ENCODE measurements at places on chromosomes 7 and 10.

GRCh38 chr7:70884440-70884764, 247.5 kb upstream of the GALNT17 start:
- no peak for DNase-seq

DNA sequence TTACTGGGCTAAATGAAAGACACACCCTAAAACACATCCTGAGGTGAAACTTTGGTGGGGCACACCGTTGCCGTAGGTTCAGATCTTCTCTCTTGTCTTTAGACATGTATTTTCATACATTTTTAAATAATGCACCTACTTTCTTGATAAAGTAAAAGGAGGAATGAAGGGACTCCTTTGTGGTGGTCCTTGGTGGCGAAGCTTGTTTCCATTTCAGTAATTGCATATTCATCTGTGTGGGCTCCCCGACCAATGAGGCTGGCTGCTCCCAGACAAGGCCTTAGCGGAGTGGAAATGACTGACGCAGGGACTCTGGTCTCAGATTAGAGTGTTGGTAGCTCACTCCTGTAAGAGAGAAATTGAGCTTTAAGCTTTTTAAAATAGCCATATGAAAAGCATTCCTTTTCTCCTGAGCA, 815 bp downstream of the CCSER2 start:
- no peak for DNase-seq

GRCh38 chr7:52297128-52297527, 738.3 kb upstream of the POM121L12 start:
- no peak for DNase-seq

GRCh38 chr10:58840840-58841435, 328.3 kb downstream of the BICC1 start:
- DNase-seq, result no peak

GRCh38 chr7:78023191-78023590, 224.6 kb downstream of the PHTF2 start:
- DNase-seq, result no peak

DNA sequence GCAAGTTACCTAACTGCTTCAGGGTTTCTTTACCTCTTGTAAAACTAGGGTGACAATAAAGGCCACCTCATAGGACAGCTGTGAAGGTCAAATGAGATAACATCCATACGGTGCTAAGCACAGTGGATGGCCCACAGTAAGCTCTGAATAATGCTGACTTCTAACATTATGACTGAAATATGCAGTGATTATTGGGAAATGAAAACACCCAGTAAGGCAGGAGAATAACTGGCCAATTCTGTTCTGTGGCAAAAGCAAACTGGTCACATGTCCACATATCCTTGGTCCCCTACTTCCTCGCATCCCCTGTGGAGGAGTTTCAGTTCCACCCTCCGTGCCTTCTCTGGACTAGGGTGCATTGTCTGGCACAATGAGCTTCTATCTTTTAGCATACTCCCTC, 1.4 kb downstream of the CUBN start:
- DNase-seq, result no peak

DNA sequence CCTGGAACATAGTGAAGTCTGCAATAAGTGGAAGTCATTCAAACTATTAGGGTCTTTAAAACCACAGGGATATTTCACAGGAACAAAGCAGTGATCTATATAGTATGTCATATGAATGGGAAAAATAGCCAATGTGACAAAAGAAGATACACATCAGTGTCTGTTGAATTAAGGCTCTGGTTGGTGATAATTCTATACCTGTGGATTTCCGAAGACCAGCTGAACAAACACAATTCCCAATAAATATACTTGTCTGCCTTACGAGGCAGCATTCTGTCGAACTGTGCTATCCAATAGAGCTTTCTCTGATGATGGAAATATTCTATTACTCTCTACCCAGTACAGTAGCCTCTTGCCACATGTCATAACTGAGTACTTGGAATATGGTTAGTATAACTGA, 55.9 kb upstream of the CAV2 start:
- DNase-seq, result no peak

GRCh38 chr10:78182841-78183240, 149.2 kb downstream of the RPS24 start:
- no peak for DNase-seq

- DNase-seq, result no peak
Observed at GRCh38 chr7:107007892-107008287, 36.6 kb upstream of the PRKAR2B start.

GRCh38 chr10:119651514-119652360, 557 bp downstream of the BAG3 start:
- no peak for DNase-seq

- no peak for DNase-seq
Observed at GRCh38 chr10:70426823-70427222, 14.7 kb downstream of the NODAL start.

Data from NCI-H187 treated with DMSO at 0.1 percent for 48 hours (cell line).